ENCODE measurements at places on chromosomes 13 and 19. TPM values are rescaled to one million over a fixed set of nuclear protein-coding genes. Genes with fewer than 3 reads are reported as not detected.

Gene CYSLTR2
- not detected for total RNA-seq

Gene CPB2
- total RNA-seq = 0.15 TPM

- no peak overlapping the region for H3K27ac ChIP-seq
- no peak overlapping the region for H3K4me3 ChIP-seq
- no peaks in the 10 kb centered on the region for H3K27me3 ChIP-seq
- no peaks in the 10 kb centered on the region for H3K36me3 ChIP-seq
These were observed 550.4 kb upstream of the GPC6 start for GRCh38 chr13:92676246-92676645.

GRCh38 chr19:42285988-42286348 lies 16.0 kb upstream of the PRR19 start:
- DNase-seq = no peak
- no peak overlapping the region for H3K4me3 ChIP-seq
- peaks cover 53% of the 10 kb centered on the region for H3K4me1 ChIP-seq
- H3K27ac ChIP-seq = peak overlapping the region; percentile 24
- H3K27me3 ChIP-seq = no peaks in the 10 kb centered on the region

DNA sequence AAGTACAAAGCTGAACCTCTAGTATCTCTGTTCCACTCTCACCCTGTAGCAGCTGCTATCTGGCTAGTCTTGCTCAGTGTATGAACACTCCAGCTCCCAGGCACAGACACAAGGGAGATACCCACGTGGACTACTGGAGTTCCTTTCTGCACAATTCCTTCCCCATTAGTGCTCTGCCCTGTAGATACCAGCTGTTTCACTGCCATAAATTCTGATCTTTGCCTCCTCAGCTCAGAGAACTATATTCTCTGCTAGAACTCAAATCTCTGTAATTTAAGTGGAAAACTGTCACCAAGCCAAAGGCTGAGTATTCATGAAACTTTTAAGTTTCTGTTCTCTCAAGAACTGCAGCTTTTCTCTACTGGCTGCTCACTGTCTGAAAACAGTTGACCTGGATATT lies 273.7 kb downstream of the DIAPH3 start:
- no peak for DNase-seq
- no peaks in the 10 kb centered on the region for H3K27me3 ChIP-seq
- H3K4me3 ChIP-seq = no peak overlapping the region
- no peaks in the 10 kb centered on the region for H3K36me3 ChIP-seq
- H3K27ac ChIP-seq = no peak overlapping the region

- H3K36me3 ChIP-seq = peaks cover 2% of the 10 kb centered on the region
- H3K4me1 ChIP-seq = peaks cover 69% of the 10 kb centered on the region
- peak overlapping the region; percentile 20 for H3K27ac ChIP-seq
- H3K27me3 ChIP-seq = no peaks in the 10 kb centered on the region
- no peak for DNase-seq
- H3K4me3 ChIP-seq = no peak overlapping the region
These were observed 5.0 kb downstream of the DAZAP1 start for GRCh38 chr19:1412323-1412923.

- H3K27ac ChIP-seq = no peak overlapping the region
- no peaks in the 10 kb centered on the region for H3K36me3 ChIP-seq
- no peaks in the 10 kb centered on the region for H3K4me1 ChIP-seq
- DNase-seq = no peak
These were observed 40.3 kb downstream of the ZNF557 start for GRCh38 chr19:7109678-7110289.

- 0 out of 2 replicates have a peak overlapping the region, but pooled peaks have one; percentile 18 for H3K27ac ChIP-seq
- H3K4me3 ChIP-seq = peak overlapping the region; percentile 46
- DNase-seq = no peak
- no peaks in the 10 kb centered on the region for H3K36me3 ChIP-seq
- peaks cover 38% of the 10 kb centered on the region for H3K4me1 ChIP-seq
These were observed 850 bp upstream of the CERS4 start for GRCh38 chr19:8208119-8208921.
